GM18507 (cell line): ENCODE measurements at places on chromosomes 6 and 20.

DNA sequence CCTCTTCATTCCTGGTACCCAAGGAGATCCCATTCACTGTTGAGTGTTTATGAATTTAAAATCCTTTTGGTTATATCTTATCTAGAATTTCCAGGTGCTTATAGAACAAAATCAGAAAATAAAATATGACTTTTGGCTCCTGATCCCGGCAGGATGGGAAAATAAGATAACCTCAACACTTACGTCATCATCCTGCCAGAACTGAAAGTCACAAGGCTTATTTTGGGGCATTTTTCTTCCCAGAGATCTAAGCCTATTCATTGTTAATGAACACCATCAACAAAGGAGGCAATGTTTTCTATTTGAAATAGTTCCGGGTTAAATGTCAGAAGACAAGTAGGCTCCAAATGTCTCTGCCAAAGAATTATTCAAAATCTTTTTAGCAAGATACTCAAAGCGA lies 580.6 kb downstream of the TFAP2A start:
- no peak for DNase-seq

DNA sequence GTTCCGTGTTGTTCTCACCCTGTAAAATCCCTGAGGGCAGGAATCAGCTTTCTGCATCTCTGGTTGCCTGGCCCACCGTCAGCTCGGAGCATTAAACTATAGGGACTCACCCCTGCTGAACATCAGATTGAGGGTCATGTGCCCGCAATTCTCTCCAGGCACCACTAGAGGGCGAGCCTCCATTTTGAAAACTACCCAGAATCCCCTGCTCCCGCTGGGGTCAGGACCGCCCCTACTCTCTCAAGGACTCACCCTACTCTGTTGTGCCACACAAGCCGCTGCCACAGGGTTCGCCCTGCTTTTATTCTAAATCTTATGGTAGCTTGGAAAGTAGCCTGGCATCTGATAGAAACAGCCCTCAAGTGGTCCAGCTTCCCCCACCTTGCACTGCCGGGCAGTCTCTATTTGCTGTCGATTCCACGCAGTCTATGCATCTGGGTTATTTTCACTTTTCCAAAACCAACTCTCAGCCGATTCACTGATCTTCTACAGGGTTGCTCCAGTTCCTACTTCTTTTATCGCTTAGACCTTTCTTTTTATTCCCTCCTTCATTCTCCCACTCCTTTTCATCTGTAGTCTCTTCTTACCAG lies 244.1 kb upstream of the QKI start:
- DNase-seq, result peak; percentile 11

GRCh38 chr20:14401479-14402138 lies 64.2 kb upstream of the FLRT3 start:
- no peak for DNase-seq

GRCh38 chr20:8427419-8428040 lies 295.5 kb downstream of the PLCB1 start:
- DNase-seq, result no peak

- no peak for DNase-seq
Measured at GRCh38 chr20:3084986-3085360, 449 bp upstream of the AVP start.

GRCh38 chr6:148628251-148628650 lies 118.6 kb upstream of the UST start:
- no peak for DNase-seq

DNA sequence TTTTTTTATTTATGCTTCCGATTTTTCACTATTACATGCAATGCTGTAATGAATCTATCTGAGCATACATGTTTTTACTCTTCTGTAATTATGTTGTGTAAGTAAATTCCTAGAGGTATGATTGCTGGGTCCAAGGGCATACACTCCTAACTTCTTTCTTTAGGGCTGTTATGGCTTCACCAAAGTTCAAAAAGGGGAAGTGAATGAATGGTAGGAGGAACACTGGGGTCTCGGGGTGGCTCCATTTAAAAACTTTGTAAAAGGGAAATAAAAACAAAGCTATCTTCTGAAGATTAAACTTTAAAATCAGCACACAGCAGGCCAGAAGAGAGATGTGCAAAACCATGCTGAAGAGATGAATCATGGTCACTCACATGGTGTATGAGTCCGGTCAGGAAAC lies 289.1 kb upstream of the SUPT3H start:
- no peak for DNase-seq

- no peak for DNase-seq
Measured at GRCh38 chr6:110575925-110576463, 99.6 kb upstream of the SLC22A16 start.

DNA sequence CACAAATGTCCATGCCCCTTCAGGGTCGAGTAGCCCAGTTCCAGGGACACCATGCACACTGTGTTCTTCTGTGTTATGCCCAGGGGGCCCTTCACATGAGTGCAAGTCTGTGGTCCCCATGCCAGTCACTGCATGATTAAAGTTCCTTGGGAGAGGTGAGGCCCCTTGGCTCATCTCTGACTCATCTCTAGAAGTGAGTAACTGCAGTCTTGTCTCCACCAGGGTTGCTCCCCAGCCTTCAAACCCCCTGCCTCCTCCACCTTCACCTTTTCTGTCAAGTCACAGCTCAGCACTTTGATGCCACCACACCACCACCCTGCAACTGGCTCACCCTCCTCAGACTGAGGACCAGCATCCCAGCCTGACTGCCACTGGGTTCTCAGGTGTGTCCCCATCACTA lies 161.7 kb downstream of the UNC5CL start:
- DNase-seq, result no peak

DNA sequence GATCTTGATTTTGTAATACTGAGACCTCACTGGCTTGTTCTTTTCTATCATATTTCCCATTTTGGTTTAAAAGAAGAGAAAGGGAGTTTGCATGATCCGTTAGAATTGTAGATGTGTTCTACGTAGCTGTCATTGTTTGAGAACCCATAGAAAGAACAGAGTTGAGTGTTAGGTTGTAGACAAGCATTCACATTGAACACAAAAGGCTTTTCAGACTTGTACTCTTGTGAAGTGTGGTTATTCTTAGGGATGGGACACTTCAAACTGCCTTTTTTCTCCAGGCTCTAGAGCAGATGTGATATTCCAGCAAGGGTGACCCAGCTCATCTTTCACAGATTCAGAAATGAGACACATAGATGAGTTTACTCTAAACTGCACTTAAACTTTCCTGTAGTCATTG lies 19.9 kb downstream of the FOXO3 start:
- no peak for DNase-seq

GRCh38 chr20:58819921-58820320 lies 30.8 kb downstream of the GNAS-AS1 start:
- no peak for DNase-seq

- no peak for DNase-seq
Measured at GRCh38 chr20:59361411-59361810, 61.0 kb downstream of the EDN3 start.

GRCh38 chr6:149060300-149060984 lies 257.1 kb upstream of the TAB2 start:
- no peak for DNase-seq

- DNase-seq, result no peak
Measured at GRCh38 chr20:31718952-31719643, 3.6 kb downstream of the BCL2L1 start.

DNA sequence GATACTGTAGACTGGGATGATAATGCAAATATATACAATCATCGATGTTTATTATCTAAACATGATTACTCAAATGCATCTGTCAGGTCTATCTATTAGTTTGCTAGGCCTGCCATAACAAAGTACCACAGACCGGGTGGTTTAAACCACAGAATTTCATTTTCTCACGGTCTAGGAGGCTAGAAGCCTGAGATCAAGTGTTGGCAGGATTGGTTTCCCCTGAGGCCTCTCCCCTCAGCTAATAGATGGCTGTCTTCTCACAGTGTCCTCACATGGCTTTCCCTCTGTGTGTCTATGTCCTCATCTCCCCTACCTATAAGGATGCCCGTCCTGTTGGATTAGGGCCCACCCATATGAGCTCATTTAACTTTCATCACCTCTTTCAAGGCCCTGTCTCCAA lies 512.6 kb upstream of the SLC35B3 start:
- no peak for DNase-seq

- no peak for DNase-seq
Measured at GRCh38 chr20:23039885-23040508, 4.9 kb downstream of the SSTR4 start.

GRCh38 chr6:107973594-107973993 lies 15.6 kb upstream of the SEC63 start:
- no peak for DNase-seq
